ENCODE measurements at places on chromosomes 5 and 9. TPM values are rescaled to one million over a fixed set of nuclear protein-coding genes. Genes with fewer than 3 reads are reported as not detected.

- no peaks in the 10 kb centered on the region for H3K27me3 ChIP-seq
- H3K27ac ChIP-seq: no peak overlapping the region
- H3K4me1 ChIP-seq: peaks cover 21% of the 10 kb centered on the region
- no peak overlapping the region for H3K4me3 ChIP-seq
- H3K36me3 ChIP-seq: peaks cover 11% of the 10 kb centered on the region
- DNase-seq: peak; percentile 74
Measured at GRCh38 chr5:5492087-5492933, 69.8 kb downstream of the ICE1 start.

DNA sequence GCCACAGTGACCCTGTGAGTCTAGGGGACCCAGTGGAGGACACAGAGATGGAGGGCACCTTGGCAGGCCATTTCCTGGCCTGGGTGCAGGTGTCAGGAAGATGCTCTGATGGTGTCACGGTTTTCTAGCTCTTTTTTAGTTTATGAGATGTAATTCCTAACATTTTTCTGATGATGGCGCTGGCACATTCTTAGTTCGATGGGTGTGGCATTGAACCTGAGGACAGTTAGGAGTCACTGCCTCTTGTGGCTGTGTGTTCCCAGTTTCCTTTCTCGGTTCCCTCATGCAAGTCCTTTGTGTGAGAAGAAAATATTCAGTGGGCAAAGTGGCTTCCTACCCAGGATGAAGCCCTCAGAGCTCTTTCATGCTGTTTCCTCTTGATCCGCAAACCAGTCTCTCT, 129.4 kb upstream of the ICE1 start:
- no peak for DNase-seq
- no peaks in the 10 kb centered on the region for H3K27me3 ChIP-seq
- H3K27ac ChIP-seq: no peak overlapping the region

Gene SLC25A2
- not detected for total RNA-seq

Gene MCIDAS
- not detected for total RNA-seq

Gene PARP8
- 200 TPM for total RNA-seq

Gene TIMD4
- total RNA-seq: 2.0 TPM
